ENCODE measurements at places on chromosomes 6 and 20. TPM values are rescaled to one million over a fixed set of nuclear protein-coding genes. Genes with fewer than 3 reads are reported as not detected.

FAM209B gene
- not detected for total RNA-seq

GNMT gene
- not detected for total RNA-seq

DLL1 gene
- 2.2 TPM for total RNA-seq

ATP9A gene
- total RNA-seq: 4.1 TPM

NOX3 gene
- total RNA-seq: not detected

SMPD2 gene
- total RNA-seq: 12.9 TPM

EEF1A2 gene
- 233 TPM for total RNA-seq

ZC3H12D gene
- total RNA-seq: 0.10 TPM

ERVFRD-1 gene
- not detected for total RNA-seq

GRCh38 chr20:24993337-24994185, 1.0 kb upstream of the APMAP start:
- peak; percentile 57 for DNase-seq

GRCh38 chr6:63787021-63787420, 151.4 kb downstream of the PHF3 start:
- no peak for DNase-seq

DNA sequence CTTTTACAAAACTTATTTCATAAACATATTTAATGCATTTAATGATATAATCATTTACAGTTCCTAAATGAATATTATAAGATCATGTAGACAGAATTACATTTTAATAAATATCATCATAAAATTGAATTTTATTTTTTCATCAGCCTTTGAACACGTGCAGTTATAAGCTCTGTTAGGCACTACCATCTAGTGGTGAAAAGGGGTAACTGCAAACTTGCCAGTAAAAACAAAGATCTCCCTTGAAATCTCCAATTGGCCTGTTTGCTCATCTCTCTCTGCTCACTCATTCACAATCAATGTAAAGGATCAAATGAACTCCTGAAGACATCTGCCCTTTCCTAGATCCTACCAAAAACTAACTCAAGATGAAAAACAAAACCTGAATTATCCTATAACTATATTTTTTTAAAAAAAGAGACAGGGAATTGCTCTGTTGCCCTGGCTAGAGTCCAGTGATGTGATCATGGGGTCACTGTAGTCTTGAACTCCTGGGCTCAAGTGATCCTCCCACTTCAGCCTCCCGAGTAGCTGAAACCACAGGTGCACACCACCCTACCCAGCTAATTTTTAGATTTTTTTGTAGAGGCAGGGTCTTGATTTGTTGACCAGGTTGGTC, 31.7 kb downstream of the SAMHD1 start:
- DNase-seq: peak; percentile 42

DNA sequence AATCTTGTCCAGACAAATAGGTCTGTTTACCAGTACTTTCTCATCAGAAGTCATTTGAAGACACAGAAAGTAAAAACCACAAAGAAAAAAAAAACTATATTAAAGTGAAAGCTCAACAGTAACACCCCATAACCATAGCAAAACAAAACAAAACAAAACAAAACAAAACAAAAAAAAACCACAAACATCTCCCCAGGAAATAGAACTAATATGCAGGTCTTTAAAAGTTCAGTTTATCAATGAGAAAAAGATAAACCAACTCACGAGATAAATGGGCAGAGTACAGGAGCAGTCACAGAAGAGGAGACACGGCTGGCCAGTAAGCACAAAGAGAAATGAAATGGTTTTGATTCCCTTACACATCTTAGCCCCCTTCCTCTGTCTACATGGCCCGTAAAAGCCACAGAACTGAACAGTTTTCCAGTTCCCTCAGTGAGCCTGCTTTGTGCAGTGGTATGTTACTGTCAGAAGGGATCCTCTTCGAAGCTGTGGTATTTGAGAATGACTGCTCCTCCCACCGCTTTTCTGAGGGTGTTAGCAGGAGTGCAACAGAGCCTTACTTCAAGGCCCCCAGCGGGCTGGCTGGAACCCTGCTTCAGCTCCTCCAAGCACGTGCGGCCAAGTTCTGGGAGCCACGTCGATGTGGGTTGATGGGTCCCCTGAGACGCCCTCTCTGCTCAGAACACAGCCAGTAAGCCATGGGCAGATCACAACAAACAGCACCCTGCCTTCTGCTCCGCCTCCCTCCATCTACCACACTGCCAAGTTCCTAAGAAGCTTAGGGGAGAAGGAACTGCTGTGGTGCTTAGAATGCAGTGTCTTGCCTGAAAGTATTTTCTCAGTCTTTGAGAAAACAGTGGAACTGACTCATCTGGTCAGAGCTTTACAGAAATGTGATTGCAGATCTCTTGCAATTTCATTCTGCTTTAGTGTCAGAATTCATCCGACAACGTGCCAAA, 14.0 kb downstream of the UST start:
- peak; percentile 36 for DNase-seq

DNA sequence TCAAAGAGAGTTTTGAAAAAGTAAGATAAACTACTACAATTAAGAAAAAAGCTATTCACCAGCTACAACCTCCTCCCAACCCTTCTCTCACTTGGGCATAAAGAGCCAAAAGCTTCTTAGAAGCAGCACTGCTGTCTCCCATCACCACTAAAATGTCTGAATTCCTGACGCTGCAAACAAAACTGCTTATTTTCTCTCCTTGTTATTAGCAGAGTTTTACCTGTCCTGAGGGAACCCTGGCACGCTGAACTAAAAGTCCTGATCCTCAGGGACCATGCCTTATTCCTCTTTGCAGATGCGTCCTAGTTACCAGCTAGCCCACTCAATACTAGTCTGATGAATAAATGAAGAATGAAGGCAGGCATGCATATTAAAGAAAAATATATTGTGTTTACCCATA, 1.1 kb downstream of the HACE1 start:
- DNase-seq: no peak

- DNase-seq: no peak
Measured at GRCh38 chr6:121550491-121551010, 115.1 kb downstream of the GJA1 start.

DNA sequence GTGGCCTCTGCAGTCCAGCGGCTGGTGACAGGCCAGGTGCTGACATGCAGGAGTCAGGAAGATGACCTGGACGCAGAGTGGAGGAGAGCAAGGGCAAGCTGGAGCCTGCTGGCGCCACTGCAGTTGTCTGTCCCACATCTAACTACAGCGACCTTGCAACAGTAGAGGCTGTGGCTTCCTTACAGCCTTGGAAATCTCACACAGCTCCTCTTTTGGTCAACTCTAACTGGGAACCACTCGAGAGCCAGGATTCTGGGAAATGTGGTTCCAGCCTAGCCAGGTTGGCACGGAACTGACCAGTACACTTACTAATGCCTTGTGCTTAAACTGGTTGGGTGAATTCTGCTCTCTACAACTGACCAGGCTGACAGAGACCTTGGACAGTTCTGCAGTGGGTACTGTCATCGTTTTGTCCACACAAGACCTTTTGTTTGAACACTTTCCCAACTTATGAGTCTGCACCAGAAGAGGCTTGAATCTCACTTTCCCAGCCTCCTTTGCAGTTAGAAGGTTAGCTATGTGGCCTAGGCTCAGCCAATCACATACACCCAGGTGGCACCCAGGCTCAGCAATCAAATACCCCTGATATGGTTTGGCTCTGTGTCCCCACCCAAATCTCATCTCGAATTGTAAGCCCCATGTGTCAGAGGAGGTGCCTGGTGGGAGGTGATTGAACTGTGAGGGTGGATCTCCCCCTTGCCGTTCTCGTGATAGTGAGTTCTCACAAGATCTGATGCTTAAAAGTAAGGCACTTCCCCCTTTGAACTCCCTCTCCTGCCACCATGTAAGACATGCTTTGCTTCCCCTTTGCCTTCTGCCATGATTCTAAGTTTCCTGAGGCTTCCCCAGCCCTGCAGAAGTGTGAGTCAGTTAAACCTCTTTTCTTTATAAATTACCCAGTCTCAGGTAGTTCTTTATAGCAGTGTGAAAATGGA, 153.5 kb downstream of the ZMYND8 start:
- DNase-seq: no peak

DNA sequence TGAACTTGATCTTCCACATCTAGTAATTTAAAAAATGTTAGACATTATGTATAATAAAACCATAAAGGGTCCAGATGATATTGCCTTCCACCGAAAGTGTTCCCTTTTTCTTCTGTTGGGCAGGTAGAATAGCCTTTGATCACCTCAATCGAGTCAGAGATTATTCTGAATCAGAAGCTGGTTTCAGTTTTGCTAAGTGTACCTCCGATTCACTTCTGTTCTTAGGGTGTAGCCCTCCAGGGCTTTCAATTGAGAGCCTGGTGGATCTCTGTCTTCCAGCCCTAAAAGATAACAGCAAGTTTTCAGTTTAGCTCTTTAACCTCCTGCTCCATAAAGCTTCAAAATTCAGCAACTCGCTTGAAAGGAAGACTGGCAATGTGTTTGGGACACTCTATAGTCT, 21.1 kb upstream of the AIG1 start:
- DNase-seq: no peak

GRCh38 chr6:170038251-170038650, 252.6 kb downstream of the DLL1 start:
- DNase-seq: no peak

DNA sequence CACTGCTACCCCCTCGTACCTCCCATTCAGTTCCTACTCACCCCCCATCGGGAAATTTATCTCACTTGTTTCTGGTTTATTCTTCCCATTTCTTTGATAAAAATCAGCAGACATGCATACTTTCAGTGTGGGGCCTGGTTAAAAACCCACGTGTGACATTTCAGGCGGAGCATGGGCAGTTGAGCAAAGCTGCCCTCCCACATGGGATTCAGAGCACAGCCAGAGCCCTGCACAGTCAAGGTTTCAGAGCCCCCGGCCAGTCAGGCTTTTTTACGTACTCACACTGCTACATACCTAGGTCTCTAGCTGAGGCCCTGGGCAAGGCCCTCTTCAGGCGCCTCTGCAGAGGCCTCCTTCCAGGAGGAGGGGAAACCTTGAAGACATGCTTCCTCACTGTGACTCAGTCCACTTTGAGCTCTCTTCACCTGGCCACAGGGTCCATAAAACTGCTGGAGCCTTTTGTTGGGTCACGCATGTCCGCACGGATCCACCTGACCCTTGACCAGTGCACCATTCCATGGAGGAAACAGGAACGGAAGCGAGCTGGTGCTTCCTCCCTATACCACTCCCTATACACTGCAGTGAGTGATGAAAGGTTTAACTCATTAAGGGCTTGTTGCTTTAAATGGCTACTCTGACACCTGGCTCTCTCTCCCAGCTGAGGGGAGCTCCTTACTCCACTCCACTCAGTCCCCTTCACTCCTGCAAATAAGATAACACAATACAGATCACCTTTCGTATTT, 713.3 kb downstream of the PRKN start:
- DNase-seq: no peak

- DNase-seq: no peak
Measured at GRCh38 chr20:48933017-48933766, 11.7 kb downstream of the ARFGEF2 start.

GRCh38 chr20:54091120-54091480, 20.7 kb upstream of the BCAS1 start:
- DNase-seq: no peak

DNA sequence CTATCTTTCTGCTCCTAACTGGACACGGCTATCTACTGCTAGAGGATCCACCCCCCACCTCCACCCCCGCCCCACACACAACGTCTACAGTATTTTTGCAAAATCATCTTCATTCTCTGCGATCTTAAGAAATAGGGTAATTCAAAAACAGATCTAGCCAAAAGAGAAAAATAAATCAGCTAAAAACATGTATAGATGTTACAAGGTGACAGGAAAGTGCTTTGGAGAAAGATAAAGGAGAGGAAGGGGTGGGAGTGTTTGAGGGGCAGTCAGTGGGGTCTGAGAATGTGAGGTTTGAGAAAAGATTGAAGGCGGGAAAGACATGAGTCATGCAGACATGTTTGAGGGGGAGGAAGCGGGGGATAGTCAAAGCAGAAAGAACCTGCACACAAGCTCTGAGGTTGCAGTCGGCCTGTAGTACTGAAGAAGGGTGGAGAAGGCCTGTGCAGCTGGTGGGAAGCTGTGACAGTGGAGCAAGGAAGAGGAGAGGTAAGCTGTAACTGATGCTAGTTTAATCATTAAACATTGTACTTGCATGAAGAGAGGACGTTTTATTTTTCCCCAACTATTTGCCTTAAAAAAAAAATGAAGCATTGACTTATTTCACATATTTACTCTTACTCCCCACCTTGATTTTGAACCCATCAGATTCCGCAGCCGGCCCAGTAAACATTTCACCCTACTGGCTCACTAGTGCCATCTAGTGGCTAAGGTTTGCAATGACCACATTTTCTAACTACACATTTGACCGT, 332.6 kb downstream of the ADGRB3 start:
- peak; percentile 72 for DNase-seq

- DNase-seq: no peak
Measured at GRCh38 chr6:134148566-134148965, 96.1 kb upstream of the SLC2A12 start.

DNA sequence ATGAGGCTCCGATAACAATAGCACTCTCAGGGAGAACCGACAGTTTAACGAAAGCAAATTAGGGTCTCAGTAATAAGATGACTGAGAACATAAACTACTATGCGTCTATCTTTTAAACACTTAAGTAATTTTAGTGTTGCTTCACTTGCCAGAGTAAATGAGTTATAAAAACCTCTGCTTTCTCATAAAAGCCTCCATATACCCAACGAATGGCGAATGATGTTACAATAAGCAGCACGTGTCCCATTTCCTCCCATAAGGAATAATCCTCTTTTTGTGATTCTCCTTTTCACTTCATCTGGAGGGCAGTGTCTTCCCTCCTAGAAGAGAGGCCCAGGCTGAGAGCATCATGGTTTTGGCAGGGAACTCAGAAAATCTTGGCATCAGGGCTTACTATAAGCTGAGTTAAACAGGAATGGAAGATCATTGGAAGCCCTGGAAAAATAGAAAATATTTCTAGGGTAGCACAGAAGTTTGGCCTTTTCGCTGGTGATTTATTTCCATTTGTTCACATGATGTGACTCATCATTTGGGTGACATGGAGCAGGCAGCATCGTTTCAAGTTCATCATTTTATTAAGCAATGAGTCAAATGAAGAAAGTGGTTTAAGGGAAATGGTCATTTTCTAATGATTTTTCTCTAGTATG, 255.4 kb downstream of the ATXN1 start:
- no peak for DNase-seq
